ENCODE measurements at places on chromosomes 7 and 10.

- no peak for DNase-seq
Observed at GRCh38 chr7:112296432-112296831, 89.9 kb downstream of the ZNF277 start.

GRCh38 chr10:27240212-27241009, at the start of gene ACBD5:
Gene ACBD5 (minus strand): TSS chr10:27240797. CDS start chr10:27240688, 109 bp downstream.
- DNase-seq, result peak; percentile 74

DNA sequence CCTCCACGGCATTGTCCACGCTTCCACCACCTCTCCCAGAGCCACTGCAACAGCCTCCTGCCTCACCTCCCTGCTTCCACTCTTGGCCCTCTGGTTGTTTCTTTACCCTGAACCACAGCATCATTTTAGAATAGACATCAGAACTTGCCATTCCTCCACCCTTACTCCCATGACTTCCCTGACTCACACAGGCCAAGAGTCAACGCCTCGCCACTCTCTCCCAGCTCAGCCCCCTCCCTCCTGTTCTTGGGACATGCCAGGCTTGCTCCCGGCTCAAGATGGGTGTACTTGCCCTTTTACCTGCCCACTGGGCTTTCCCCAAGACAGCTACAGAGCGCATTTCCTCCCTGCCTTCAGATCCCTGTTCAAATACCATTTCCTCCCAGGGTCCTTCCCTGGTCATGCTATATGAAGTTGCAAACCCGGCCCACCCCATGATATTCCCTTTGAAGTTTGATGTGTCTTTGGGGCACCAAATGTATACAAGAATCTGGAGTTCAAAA, 429.1 kb downstream of the RPS24 start:
- DNase-seq, result no peak

DNA sequence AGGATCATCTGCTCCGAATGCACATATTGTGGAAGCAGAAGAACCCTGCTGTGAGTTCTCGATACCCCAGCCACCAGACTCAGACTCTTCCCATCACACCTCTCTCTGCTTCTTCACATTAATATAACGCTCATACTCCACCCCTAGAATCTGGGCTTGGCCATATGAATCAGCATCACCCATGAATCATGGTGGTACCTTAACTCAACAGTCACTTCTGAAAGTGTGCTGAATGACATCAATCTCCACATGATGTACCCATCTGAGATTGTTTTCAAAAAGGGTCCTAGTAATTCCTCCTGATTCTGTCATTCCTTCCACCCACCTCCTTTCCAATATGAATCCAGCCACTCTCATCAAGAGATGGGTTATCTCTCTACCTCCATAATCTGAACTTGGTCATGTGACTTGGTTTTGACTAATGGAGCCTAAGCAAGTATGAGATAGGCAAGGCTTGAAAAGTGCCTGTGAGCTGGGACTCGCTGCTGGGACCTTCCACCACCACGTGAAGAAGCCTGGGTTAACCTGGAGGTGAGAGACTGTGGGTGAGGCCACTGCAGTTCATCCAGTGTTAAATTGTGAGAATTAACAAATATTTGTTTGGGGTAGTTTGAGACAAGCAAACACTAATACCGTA, 15.4 kb downstream of the YWHAG start:
- no peak for DNase-seq

DNA sequence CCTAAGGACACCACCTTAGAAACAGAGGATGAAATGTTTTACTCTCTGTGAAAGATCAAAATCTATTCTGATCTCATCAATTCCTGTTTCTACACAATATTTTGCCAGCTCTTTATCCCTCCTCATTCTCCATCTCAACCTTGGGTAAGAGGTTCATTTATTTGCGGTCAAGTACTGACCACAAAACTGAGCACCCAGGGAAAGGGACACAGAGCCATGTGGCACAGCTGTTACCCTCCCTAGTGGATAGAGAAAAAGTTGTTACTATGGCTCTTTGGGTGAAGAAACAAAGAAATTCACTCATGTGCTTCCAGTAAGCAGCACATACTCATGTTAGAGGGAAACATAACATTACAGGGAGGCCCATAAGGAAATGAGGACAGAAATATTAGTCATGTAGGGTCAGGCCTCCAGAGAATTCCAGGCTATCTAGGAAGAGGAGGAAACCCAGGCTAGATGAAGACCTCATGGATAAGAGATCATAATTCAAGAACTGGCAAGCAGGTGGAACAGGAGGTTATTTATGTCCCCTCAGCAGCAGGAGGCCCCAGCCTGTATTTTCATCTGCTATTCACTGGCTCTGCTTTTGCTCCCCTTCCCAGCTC, 114.5 kb downstream of the ATE1 start:
- no peak for DNase-seq

GRCh38 chr7:11895337-11895736, 63.3 kb upstream of the THSD7A start:
- DNase-seq, result no peak

DNA sequence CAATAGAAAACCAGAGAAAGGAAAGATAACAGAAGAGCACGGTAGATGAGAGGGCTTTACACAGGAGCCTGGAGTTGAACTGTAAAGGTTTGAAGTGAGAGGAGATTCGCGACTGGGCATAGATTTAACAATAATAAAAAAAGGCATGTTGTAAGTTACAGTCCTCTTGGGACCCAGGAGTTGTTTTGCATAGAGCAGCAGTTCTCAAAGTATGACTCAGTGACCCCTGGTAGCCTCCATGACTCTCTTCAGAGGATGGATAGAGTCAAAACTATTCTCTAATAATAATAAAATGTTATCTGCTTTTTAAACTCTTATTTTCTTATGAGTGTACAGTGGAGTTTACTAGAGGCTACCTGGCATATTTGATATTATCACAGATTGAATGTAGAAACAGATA, 262.3 kb downstream of the SORCS3 start:
- no peak for DNase-seq

GRCh38 chr10:72027498-72027897, 60.9 kb downstream of the SPOCK2 start:
- DNase-seq, result no peak

DNA sequence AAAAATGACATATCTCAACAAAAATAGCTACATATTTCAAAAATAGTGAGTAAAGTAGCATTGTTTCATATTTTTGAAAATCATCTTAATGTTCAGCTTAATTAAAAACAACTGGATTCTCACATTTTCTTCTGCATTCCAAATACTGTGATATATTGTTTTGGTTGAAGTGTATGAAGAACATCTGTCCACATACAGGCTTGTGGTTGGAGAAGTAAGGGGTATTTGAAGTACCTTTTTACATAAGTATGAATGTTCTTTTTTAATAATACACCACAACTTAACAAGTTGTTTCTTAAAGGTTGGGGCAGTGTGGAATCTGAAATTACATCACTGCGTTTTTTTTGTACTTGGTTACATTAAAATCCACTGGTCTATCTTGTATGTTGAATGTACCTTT, 442.5 kb downstream of the KIF20B start:
- DNase-seq, result no peak

- DNase-seq, result no peak
Observed at GRCh38 chr10:31761156-31761555, 167.5 kb downstream of the ARHGAP12 start.

DNA sequence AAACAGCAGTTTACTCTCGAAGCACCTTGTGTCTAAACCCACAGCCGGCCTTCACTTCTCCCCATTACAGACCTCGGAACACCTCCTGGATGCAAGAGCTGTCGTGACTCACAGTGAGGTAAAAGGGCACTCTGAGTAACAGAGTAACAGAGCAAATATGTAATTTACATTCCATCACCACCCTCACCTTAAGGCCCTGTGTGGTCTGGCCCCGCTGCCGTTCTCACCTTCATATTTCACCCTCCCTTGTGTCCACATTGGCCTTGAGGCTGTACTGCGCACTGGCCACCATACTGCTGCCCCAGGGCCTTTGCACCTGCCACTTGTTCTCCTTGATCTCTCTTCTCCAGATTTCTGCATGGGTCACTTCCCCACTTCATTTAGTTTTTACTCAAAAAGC, 12.6 kb downstream of the FFAR4 start:
- no peak for DNase-seq

GRCh38 chr10:11538834-11539190, 72.6 kb downstream of the USP6NL start:
- no peak for DNase-seq

GRCh38 chr7:142740786-142741185, 8.5 kb upstream of the PRSS1 start:
- no peak for DNase-seq

GRCh38 chr10:70743430-70743788, 41.8 kb downstream of the TBATA start:
- no peak for DNase-seq

GRCh38 chr7:98681951-98682350, 64.9 kb downstream of the NPTX2 start:
- no peak for DNase-seq

DNA sequence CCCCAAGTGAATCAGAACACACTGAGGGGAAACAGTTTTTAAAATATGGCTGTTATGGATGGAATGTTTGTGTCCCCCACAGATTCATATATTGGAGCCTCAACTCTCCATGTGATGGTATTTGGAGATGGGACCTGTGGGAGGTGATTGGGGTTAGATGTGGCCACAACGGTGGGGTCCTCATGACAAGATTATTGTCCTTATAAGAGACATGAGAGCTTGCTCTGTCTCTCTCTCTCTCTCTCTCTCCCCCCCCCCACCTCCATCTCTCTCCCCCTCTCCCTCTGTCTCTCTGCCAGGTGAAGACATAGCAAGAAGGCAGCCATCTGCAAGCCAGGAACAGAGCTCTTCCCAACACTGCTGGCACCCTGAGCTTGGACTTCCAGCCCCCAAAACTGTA, 315.8 kb upstream of the MGMT start:
- DNase-seq, result no peak

DNA sequence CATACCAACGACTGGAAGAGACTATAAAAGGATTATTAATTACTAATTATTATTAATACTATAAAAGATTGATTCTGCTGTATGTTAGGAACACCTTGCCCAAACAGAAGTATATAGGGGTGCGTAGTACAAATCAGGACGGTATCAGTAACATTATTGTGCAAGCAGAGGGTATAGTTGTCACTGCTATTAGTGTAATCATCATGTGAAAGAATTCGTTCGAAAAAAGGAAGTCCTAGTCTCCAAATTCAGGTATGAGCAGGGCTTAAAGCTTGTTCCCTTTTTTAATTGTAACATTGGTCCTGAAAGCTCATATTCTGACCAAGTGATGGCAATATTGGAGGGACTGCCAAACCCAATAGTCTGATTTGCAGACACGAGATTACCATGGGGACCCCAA, 81.8 kb downstream of the THSD7A start:
- DNase-seq, result no peak

GRCh38 chr10:124233546-124234138, 140.2 kb upstream of the CHST15 start:
- no peak for DNase-seq

DNA sequence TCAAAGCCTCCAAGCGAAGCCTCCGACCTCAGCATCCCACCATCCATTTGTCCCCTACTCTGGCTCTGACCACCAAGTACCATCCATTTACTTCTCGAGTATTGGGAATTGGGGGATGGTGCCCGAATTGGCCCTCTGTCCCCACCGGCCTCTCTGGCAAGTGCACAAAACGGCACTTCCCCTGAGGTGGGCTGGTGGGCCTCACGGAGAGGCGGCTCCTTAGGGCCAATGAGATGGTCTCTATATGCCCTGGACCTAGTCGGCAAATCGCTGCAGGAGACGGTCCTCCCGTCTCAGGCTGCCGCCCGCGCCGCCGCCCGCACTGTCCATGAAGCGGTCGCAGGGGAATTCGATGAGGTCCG, 2.8 kb downstream of the TRIL start:
- no peak for DNase-seq

GRCh38 chr10:76649723-76650127, 987.9 kb downstream of the KCNMA1 start:
- no peak for DNase-seq

DNA sequence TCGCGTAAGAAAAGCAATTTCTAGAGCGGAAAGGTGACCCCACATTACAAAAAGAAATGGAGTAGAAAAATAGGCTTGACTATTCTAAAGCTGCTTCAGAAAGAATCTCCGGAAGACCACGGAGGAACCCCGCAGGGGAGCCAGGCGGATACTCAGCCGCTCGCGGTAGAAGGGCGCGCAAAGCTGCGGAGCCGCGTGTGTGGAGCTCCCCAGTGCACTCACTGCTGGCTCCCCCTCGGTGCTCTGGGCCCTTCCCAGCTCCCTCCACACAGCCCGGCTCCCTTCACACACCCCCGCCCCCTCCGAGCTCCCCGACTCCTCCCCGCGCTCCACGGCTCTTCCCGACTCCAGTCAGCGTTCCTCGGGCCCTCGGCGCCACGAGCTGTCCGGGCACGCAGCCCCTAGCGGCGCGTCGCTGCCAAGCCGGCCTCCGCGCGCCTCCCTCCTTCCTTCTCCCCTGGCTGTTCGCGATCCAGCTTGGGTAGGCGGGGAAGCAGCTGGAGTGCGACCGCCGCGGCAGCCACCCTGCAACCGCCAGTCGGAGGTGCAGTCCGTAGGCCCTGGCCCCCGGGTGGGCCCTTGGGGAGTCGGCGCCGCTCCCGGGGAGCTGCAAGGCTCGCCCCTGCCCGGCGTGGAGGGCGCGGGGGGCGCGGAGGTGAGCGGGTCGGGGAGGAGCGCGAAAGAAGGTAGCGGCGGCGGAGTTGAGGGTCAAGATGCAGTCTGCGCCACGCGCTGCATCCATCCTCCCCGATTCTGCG, at the start of gene STEAP2:
TSS of gene STEAP2 (plus strand) at position 350 of the 758 bp plus-strand sequence. CDS start 13,343 bp downstream, outside the sequence.
- peak; percentile 29 for DNase-seq

DNA sequence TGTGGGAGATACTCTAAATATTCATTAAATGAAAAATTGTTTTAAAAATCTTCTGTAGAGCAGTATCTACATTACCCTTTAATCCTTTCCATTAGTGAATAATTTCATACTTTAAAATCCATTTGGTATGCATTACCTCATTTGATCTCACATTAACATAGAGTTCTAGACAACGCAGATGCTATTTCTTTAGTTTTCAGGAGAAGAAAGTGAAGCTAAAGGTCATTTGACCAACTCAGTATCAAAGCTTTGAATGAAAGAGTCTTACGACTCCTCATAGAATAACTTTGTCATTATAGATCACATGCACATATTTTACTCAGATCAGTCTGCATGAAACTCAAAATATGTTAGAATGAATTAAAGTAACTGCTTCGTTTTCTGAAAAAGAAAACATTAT, 460.2 kb downstream of the DNAJB9 start:
- no peak for DNase-seq

DNA sequence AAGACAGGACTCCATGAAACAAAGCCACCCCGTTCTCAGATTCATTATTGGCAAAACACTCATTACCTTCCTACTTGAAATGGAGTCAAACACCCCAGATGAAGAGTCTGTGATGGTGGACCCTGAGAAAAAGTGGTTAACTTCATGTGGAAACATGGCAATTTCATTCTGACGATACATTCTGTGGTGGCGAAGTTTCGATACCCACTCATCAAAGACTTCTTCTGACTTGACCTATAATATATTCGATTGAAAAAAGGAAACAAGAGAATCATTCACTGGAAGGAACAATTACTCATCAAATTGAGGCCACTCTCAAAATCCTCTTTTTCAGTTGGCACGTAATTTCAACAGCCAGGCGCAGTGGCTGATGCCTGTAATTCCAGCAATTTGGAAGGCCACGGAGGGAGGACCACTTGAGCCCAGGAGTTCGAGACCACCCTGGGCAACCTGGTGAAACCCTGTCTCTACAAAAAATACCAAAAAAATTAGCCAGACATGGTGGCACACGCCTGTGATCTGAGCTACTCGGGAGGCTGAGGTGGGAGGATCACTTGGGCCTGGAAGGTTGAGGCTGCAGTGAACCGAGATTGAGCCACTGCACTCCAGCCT, 108.8 kb upstream of the GSDME start:
- DNase-seq, result no peak

All from stimulated activated CD4-positive, alpha-beta T cell treated with anti-CD3 and anti-CD28 coated beads, Interleukin-12 subunit alpha, Interleukin-12 subunit beta, amount 100 ng/mL, for 4 hours (primary cell).